NCI-H82 (cell line): ENCODE measurements at places on chromosomes 11 and 22.

- DNase-seq: no peak
Measured at GRCh38 chr22:43643387-43643786, 168.7 kb downstream of the EFCAB6 start.

GRCh38 chr11:116686866-116687265 is 85.9 kb downstream of the BUD13 start:
- DNase-seq: peak; percentile 89

- no peak for DNase-seq
Measured at GRCh38 chr11:66407651-66408050, 13.2 kb upstream of the NPAS4 start.

- DNase-seq: no peak
Measured at GRCh38 chr11:69533296-69534165, 52.1 kb downstream of the LINC01488 start.

DNA sequence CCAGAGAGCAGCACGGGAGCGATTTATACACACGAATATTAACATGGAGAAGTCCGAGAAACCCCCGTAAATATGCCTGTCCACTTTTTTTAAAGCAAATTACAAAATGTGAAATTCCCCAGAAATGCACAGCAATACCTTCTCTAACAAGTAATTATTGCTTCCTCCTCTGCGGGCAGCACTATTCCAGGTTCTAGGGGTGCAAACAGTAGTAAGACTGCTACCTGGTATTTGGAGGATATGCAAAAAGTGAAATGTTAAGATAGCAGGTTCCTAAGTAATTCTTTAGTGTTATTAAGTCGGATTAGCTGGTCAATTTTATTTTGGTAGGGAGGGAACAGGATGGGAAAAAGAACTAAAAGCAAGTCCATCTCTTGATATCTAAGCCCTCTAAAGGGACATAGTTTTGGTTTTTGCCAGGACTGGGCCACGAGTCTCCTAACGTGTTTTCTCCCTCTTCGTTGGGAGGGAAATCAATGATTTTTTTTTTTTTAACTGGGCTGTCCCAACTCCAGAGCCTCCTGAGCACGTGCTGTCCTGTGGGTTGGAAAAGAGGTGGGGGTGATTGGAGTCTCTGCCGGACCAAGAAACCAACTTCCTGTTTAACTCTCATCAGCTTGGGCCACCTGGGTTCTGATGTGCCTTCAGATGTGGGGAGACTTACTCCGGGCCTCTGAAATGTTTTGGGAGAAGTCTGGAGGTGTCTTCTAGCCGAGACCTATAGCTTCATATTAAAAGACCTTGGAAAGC is 1.7 kb upstream of the XBP1 start:
- no peak for DNase-seq

GRCh38 chr11:113242767-113243397 is 71.5 kb upstream of the TTC12 start:
- no peak for DNase-seq

DNA sequence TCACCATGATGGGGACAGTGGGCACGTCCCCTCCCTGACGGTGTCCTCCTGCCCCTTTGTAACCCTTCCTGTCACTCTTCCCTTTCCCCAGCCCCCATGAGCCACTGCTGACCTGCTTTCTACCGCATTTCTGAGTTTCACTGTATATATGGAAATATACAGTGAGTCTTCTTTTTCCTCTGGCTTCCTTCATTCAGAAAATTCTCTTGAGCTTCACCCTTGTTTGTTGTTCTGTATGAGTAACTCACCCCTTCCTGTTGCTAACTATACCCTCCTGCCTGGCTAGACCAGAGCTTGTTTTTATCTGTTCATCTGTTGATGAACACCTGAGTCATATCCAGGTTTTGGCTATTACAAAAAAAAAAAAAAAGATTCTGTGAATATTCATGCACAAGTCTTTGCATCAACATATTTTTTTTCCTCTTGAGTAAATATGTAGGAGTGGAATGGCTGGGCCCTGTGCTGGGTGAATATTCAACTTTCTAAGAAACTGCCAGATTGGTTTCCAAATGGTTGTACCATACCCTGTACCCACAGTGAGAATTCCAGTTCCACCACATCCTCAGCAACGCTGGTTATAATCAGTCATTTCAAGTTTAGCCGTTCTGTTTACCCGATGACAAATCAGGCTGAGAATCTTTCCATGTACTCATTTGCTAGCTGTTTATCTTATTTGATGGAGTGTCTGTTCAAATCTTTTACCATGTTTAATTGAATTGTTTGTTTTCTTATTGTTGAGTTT is 62.0 kb downstream of the IGF2 start:
- no peak for DNase-seq

DNA sequence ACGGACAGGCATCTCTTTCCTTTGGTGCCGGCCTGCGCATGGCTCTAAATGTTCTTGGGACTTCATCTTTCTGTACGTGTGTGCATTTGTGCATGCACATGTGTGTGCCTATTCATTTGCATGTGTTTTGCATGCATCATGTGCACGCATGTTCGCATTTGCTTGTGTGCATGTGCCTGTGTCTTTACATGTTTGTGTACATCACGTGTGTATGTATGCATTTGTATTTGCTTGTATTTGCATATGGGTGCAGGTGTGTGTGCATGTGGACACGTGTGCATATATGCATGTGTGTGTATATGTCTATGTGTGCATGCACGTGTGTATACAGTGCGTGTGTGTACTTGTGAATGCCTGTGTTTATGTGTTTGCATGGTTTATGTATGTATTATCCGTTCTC is 13.5 kb upstream of the FADD start:
- no peak for DNase-seq

DNA sequence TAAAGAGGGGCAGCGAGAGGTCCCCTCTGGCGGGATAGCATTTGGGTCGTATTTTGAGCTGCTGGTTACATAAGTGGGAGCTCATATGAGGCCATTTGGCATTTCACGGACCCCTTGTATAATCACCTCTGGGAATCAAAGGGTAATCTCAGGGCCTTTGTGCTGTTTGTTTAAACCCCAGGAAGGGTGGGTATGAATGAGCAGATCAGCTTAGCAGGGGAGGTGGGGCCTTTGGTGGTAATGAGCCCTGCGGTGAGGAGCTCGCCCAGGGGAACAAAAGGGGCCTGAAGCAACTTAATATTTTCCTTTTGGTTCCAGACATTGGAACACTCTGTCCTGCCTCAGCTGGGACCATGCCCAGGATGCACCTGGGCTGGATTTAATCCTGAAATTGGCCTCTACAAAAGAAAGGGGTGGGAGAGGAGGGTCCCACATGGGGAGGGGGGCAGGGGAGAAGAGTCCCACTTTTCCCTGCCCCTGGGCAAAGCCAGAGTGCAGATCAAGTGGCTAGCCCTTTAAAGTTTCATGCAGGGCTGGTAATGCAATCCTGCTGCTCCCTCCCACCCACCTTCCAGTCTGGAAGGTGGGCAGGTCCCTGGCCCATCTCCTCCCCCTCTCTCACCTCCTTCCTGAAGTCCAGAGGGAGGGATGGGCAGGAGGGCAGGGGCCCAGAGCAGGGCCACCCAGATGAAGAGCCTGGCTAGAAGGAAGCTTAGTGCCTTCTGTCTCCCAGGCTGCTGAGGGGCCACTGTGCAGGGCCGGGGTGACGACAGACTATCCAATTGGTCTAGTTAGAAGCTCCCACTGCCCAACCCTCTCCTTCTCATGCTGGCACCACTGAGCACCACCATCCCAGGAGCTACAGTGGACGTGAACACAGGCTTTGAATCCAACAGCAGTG is 10.5 kb downstream of the TSKU start:
- peak; percentile 86 for DNase-seq

DNA sequence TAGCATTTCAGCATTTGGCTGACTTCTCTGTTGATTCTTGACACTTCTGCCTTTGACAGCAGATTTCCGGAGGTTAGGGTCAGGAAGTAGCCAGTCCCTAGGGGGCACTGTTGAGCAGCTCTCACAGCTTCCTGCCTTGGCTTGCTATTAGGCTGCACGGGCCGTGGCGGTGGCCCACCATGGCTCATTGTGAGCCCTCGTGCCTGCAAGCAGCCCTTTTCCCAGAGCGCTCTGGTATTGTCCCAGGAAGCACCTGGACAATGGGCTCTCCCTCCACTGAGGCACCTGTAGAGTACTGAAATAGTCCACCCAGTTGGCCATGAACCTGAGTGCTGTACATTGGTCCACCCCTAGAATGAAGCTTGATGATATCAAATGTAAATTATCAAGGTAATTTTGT is 100.2 kb upstream of the GAL start:
- DNase-seq: peak; percentile 64

DNA sequence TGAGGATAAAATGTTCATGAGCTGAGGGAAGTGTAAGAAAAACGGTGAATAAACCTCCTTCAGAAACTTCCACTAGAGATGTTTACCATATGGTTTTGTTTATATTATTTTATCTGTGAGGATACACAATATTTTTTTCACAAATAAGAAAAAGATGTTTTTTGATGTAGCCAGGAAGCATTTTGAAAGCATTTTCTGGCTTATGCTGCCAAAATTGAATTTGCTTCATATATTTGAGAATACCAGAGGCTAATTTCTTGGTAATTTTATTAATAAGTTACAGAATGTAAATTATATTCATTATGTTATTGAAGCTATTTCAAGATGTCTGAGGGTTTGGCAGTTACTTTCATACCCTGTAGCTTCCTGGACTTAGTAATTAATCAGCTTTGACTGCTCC is 686.6 kb downstream of the LUZP2 start:
- DNase-seq: no peak

DNA sequence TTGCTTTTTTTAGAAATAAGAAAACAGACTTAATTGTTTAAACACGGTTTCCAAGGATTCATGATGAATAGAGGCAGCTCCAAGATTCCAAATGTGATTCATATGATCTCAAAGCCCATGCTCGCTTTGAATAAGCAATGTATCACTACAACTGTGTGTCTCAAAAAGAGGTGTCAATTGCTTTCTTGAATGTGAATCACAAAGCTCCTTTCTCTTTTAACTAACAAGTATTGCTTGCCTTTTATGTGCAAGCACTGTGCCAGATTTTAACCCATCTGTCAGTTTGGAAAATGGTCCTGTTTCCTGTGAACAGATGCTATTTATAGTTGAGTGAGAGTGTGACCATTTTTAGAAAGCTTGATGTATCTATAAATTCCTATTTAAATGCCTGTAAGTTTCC is 6.5 kb downstream of the OOSP1 start:
- no peak for DNase-seq

DNA sequence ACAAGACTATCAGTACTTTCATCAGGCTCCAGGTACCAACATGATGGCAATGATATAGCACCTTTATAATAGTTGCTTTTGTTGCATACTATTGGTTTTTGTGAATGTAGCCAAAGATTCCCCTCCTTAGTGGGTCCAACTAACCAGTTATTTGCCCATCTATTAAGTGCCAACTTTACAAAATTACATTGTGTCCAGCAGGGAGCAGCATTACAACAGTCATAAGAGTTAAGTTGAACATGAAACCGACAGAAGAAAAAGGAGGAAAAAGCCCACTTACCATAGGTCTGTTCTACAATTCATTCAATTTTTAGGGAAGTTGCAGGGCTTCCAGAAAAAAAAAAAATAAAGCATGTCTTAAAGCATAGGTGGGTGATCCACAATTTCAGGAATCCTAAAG is 21.6 kb downstream of the IMMP1L start:
- DNase-seq: peak; percentile 49

DNA sequence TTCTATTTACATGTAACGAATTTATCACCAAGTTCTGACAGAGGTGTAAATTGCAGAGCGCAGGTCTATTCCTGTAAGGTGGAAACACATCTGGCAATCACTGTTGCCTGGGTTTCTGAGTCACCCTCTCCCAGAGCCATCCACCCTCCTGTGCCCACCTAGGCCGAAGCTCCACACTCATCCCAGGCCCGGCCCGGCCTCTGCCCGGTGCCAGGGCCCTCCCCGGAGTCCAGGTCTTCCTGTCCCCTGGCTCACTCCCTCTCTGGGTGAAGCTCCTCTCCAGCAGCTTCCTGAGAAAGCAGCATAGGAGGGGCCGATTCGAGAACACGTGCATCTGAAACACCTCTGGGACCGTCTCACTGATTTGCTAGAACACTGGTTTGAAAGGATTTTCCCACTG is 308.2 kb downstream of the SHANK2 start:
- no peak for DNase-seq

GRCh38 chr11:117809236-117810055 is 12.4 kb upstream of the DSCAML1 start:
- DNase-seq: peak; percentile 89

GRCh38 chr22:46810856-46811786 is 48.7 kb downstream of the TBC1D22A start:
- no peak for DNase-seq
